Cardiac ventricle fibroblast (primary cell): ENCODE measurements at places on chromosomes 4 and X. TPM values are rescaled to one million over a fixed set of nuclear protein-coding genes. Genes with fewer than 3 reads are reported as not detected.

WAS gene
- 1.1 and 1.6 TPM in 2 replicates for total RNA-seq

PCYT1B gene
- 0.29 and 0.37 TPM in 2 replicates for total RNA-seq

ADH1A gene
- not detected in 2 replicates for total RNA-seq

SLC10A4 gene
- not detected in 2 replicates for total RNA-seq

PAGE4 gene
- total RNA-seq: not detected in 2 replicates

MAB21L2 gene
- not detected in 2 replicates for total RNA-seq

TMEM154 gene
- 1.6 TPM in 2 replicates for total RNA-seq

CTPS2 gene
- total RNA-seq: 6.4 and 6.8 TPM in 2 replicates

PDK3 gene
- 7.6 and 10.3 TPM in 2 replicates for total RNA-seq

ARHGAP24 gene
- total RNA-seq: 35.8 and 44.7 TPM in 2 replicates

KCND1 gene
- total RNA-seq: 5.0 and 5.3 TPM in 2 replicates

DLG3 gene
- 4.3 and 12.3 TPM in 2 replicates for total RNA-seq

SLC2A9 gene
- 2.7 and 2.9 TPM in 2 replicates for total RNA-seq

HPGDS gene
- total RNA-seq: not detected in 2 replicates

DCAF4L1 gene
- 0.06 TPM in 1 of 2 replicates, not detected in the other for total RNA-seq

SLC7A11 gene
- total RNA-seq: 5.4 and 5.7 TPM in 2 replicates

TMEM47 gene
- total RNA-seq: 33.0 and 34.2 TPM in 2 replicates

RHOXF1 gene
- not detected in 2 replicates for total RNA-seq

DUX4 gene
- total RNA-seq: not detected in 2 replicates

NRK gene
- 4.8 and 5.0 TPM in 2 replicates for total RNA-seq

NXF2B gene
- total RNA-seq: not detected in 2 replicates

BRS3 gene
- total RNA-seq: not detected in 2 replicates

IL1RAPL2 gene
- total RNA-seq: 0.12 TPM in 1 of 2 replicates, not detected in the other

CT47C1 gene
- not detected in 2 replicates for total RNA-seq

CFI gene
- total RNA-seq: 21.2 and 23.8 TPM in 2 replicates

QDPR gene
- 15.3 and 18.0 TPM in 2 replicates for total RNA-seq

GJB1 gene
- not detected in 2 replicates for total RNA-seq

SLC9B1 gene
- total RNA-seq: 0.25 and 0.34 TPM in 2 replicates

DMD gene
- total RNA-seq: 20.4 and 27.4 TPM in 2 replicates

PGM2 gene
- total RNA-seq: 11.2 and 12.1 TPM in 2 replicates

FREM3 gene
- not detected in 2 replicates for total RNA-seq

SOWAHD gene
- total RNA-seq: 0.20 TPM in 1 of 2 replicates, not detected in the other

BMP3 gene
- not detected in 2 replicates for total RNA-seq

SULT1E1 gene
- total RNA-seq: 0.20 and 0.44 TPM in 2 replicates

NUDT9 gene
- total RNA-seq: 17.5 and 19.2 TPM in 2 replicates

ANOS1 gene
- total RNA-seq: 4.4 and 5.6 TPM in 2 replicates

SCML2 gene
- 0.54 and 1.2 TPM in 2 replicates for total RNA-seq

SMR3B gene
- total RNA-seq: not detected in 2 replicates

NKX6-1 gene
- total RNA-seq: not detected in 2 replicates

UFSP2 gene
- total RNA-seq: 20.9 and 22.2 TPM in 2 replicates
